Suppressor macrophage treated with lipopolysaccharide for 4 hours (primary cell): ENCODE measurements at places on chromosomes 7 and 10.

DNA sequence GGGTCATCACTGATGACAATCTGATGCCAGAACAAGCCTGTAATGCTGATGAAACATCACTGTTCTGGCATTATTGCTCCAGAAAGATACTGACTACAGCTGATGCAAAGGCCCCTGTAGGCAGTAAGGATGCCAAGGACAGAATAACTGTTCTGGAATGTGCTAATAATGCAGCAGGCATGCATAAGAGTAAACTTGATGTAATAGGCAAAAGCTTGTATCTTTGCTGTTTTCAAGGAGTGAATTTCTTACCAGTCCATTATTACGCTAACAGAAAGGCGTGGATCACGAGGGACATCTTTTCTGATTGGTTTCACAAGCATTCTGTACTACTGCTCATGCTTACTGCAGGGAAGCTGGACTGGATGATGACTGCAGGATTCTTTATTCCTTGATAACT is 18.7 kb downstream of the LCOR start:
- DNase-seq: no peak

DNA sequence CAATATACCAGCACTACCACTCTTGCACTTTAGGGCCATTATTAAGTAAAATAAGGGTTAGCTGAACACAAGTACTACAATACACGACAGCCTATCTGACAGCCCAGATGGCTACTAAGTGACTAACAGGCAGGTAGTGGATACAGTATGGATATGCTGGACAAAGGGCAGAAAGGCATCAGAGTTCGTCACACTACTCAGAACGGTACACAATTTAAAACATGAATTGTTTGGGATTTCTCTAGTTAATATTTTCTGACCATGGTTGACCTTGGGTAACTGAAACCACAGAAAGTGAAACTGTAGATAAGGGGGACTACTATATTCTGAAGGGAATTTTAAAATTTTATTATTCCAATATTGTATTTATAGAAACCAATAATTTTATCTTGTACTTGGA is 101.3 kb upstream of the SKAP2 start:
- DNase-seq: no peak

GRCh38 chr7:18689551-18689950 is 194.0 kb downstream of the HDAC9 start:
- no peak for DNase-seq

GRCh38 chr10:23331567-23332301 is 12.9 kb downstream of the C10orf67 start:
- DNase-seq: peak; percentile 89

DNA sequence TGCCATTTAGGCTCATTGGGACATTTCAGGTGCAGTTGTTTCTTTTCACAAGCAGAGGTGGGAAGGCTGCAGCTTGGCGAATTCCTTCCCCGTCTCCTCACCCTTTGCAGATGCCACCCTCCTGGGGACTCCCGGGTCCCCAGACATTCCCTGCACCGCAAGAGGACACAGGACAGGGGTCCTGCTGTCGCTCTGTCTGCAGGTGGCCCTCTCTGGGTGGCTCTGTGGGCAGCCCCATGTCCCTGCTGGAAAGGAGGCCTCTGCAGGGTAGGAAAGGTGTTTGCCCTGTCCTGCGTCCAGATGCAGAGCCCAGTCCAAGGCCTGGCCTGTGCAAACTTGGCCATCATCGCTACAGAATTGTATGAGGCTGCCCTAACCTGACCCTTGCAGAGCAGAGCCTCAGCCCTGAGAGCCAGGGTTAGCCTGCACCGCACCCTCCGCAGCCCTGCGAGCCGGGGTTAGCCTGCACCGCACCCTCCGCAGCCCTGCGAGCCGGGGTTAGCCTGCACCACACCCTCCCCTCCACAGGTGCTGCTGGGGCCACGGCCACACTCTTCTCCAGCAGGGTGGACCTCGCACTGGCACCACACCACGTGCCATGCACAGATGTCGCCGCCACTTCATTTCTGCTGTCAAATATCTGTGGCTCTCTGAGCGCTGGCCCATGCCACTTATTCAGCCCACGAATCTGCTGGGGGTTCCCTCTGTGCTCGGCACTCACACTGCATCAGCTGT is 61.0 kb downstream of the CFAP46 start:
- DNase-seq: no peak
